ENCODE measurements at places on chromosomes 4 and X.

- no peak for DNase-seq
Measured at GRCh38 chrX:152061557-152061956, 76.8 kb downstream of the MAGEA10 start.

DNA sequence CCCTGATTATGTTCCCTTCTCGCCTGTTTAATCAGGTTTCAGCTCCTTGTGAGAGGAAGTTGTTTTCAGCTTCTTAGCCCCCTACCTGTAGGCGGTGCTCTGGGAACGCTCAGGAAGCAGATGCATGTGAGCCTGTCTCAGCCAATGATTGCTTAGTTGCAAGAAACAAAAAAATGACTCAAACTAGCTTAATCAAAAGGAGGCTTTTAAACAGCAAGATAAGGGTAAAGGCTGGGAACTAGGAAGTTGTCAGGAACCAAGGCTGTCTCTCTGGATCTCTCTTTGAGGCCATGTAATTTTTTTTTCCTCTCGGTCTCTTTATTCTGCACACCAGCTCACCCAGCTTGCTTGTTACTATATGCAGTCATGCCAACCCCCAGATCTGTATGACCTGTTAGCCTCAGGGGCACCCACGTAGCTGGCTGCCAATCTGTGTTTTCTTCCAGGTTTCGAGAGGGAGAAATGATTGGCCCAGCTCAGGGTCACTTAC is 109.1 kb downstream of the PTTG2 start:
- peak; percentile 94 for DNase-seq

- DNase-seq, result no peak
Measured at GRCh38 chrX:107561468-107562215, 66.7 kb upstream of the PRPS1 start.

GRCh38 chr4:41213625-41214135 is 662 bp downstream of the APBB2 start:
- DNase-seq, result no peak

DNA sequence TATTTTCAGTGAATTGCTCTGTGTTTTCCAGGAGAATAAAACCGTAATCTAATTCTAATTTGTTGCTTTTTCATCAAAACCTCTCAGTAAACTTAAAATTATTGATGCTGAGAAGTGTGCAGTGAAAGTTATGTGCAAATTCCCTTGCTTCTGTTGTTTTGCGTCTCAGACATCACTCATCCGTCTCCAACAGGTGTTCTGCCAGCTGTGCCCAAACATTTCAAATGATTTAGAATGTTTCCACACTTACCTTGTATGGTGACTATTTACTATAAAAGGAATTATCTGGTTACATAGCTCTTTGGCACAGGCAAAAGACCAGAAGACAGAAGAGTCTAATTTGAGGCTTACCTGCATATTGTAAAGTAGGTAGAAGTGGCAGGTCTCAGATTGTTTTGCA is 184.0 kb downstream of the BMPR1B start:
- no peak for DNase-seq

GRCh38 chr4:5991405-5991804 is 26.8 kb downstream of the C4orf50 start:
- no peak for DNase-seq

DNA sequence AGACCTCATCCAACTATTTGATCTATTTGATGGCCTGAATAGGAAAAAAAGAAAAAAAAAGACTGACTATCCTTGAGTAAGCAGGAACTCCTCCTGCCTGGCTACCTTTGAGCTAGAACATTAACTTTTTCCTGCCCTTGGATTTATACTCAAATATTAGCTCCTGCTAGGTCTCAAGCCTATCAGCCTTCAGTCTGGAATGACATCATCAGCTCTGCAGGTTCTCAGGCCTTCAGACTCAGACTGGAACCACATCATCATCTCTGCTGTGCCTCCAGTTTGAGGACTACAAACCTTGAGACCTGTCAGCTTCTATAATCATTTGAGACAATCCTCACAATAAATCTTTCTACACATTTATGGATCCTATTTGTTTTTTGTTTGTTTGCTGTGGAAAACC is 754.0 kb upstream of the SLIT2 start:
- DNase-seq, result no peak

Measured in fibroblast of pulmonary artery (primary cell).